ENCODE measurements at places on chromosomes 2 and 18. TPM values are rescaled to one million over a fixed set of nuclear protein-coding genes. Genes with fewer than 3 reads are reported as not detected.

CDKL4 gene
- not detected for total RNA-seq

BOLA3 gene
- total RNA-seq: 44.0 TPM

- H3K27me3 ChIP-seq: no peaks in the 10 kb centered on the region
- H3K4me3 ChIP-seq: no peak overlapping the region
- no peaks in the 10 kb centered on the region for H3K36me3 ChIP-seq
Measured at GRCh38 chr18:8654503-8655451, 45.5 kb downstream of the RAB12 start.

- H3K27me3 ChIP-seq: no peaks in the 10 kb centered on the region
- H3K36me3 ChIP-seq: no peaks in the 10 kb centered on the region
- no peak for DNase-seq
Measured at GRCh38 chr2:198774576-198774975, 683.2 kb downstream of the SATB2 start.

GRCh38 chr2:151176661-151177060 lies 85.0 kb downstream of the RBM43 start:
- no peak overlapping the region for H3K27ac ChIP-seq
- no peaks in the 10 kb centered on the region for H3K36me3 ChIP-seq
- no peak for DNase-seq
- H3K4me3 ChIP-seq: no peak overlapping the region
- no peaks in the 10 kb centered on the region for H3K4me1 ChIP-seq
- no peaks in the 10 kb centered on the region for H3K27me3 ChIP-seq

- no peaks in the 10 kb centered on the region for H3K4me1 ChIP-seq
- H3K36me3 ChIP-seq: no peaks in the 10 kb centered on the region
- DNase-seq: peak; percentile 43
- no peaks in the 10 kb centered on the region for H3K27me3 ChIP-seq
Measured at GRCh38 chr2:168998609-168999211, 32.4 kb downstream of the ABCB11 start.
